ENCODE measurements at places on chromosomes 6 and 20. TPM values are rescaled to one million over a fixed set of nuclear protein-coding genes. Genes with fewer than 3 reads are reported as not detected.

The SLC35F1 gene
- total RNA-seq: 6.7 TPM

The PABPC1L gene
- total RNA-seq: 2.7 TPM

The OR2J3 gene
- not detected for total RNA-seq

The BMP5 gene
- 2.8 TPM for total RNA-seq

The CDSN gene
- total RNA-seq: not detected

- DNase-seq: no peak
Observed at GRCh38 chr6:150291968-150292710, 76.7 kb upstream of the IYD start.

- DNase-seq: no peak
Observed at GRCh38 chr6:75024828-75025227, 181.0 kb downstream of the COL12A1 start.

DNA sequence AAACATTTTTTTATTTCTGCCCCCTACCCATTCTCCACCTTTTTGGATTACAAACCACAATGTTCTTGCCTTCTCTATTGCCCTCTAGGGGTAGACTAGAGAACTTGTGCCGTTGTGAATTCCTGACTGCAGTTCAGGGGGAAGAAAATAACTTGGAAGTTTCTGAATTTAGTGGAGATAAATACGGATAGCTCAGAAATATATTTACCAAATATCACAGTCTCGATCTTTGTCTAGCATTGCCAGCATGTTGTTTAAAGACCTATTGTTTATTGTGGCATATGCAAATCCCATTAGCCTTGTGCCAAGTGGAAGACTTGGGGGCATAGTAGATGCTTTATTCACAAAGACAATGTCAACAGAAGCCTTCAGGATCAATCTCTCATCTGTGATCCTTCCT, 154.1 kb upstream of the MMS22L start:
- no peak for DNase-seq

GRCh38 chr6:135212020-135212806, 31.1 kb downstream of the MYB start:
- no peak for DNase-seq

- no peak for DNase-seq
Observed at GRCh38 chr20:16293590-16293989, 279.7 kb downstream of the KIF16B start.

- DNase-seq: peak; percentile 88
Observed at GRCh38 chr6:147203311-147204059, 732 bp upstream of the STXBP5 start.

- DNase-seq: no peak
Observed at GRCh38 chr6:137216875-137217553, 2.2 kb downstream of the IFNGR1 start.

DNA sequence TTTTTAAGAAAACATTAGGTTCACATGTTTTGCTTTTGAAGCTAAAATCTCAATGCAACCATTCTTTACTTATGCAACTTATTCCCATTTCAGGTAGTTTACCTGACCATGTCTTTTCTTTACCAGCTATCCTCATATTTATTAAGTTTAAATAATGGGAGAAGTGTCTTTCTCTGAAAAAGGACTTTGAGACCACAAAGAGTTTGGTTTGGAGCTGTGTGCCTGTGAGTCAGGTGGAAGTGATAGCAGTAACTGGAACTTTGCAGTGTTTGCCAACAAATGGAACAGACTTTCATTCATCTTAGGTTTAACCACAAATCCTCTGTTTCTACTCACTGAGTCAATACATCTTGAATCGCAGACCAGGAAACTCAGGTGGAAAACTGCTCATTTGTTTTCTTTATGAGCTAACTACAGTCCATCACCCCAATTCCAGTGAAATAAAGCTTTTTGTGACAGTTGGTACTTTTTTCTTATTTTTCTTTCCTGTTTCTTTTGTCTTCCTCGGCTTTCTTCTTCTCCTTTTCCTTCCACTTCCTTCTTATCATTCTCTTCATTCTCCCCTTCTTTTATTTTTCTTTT, 148.3 kb upstream of the RIN2 start:
- DNase-seq: no peak

GRCh38 chr20:63003546-63003945, 3.2 kb downstream of the BHLHE23 start:
- no peak for DNase-seq

GRCh38 chr6:132872923-132873322, 58.6 kb downstream of the RPS12 start:
- no peak for DNase-seq

All from left ventricle myocardium superior (tissue), 1 donor.